Naive thymus-derived CD8-positive, alpha-beta T cell (primary cell): ENCODE measurements at places on chromosomes 3 and 15. TPM values are rescaled to one million over a fixed set of nuclear protein-coding genes. Genes with fewer than 3 reads are reported as not detected.

MKRN2OS gene
- not detected for total RNA-seq

DNA sequence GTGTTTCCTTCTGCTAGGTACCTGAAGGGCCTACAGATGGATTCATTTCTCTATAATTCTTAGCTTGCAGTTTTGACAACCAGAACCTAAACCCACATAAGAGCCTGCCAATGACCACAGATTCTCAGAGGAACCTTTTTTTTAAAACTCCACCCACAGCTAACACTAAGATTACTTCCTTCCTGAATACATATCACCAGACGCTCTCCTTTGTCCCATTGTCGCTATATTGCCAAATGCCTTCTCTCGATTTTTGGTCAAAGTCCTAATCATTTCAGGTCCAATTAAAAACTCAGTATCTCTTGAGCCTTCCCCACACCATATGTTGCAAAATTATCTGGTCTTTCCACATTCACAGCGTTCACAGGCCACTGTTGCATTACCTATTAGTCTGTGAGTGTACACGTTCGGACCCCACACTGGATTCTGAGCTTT, 12.4 kb downstream of the ZNF710 start:
- peak overlapping the region; percentile 55 for H3K27ac ChIP-seq
- H3K4me3 ChIP-seq = peak overlapping the region; percentile 52
- no peaks in the 10 kb centered on the region for H3K27me3 ChIP-seq
- H3K4me1 ChIP-seq = peaks cover 74% of the 10 kb centered on the region

DNA sequence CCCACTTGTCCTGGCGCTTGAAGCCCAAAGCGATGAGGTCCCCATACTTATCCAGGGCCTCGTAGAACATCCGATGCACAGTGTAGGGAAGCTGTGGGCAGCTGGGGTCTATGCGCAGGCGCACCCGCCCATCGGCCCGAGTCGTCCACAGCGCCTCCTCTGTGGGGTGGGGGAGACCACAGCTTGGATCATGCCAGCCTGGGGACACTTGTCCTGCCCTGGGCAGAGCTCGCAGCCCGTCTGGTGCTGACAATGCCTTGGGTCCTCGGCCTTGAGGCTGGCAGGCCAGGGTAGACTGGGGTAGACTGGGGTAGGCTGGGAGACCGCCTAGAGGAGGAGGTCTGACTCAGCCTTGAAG, 39.8 kb downstream of the ACSBG1 start:
- H3K4me3 ChIP-seq = no peak overlapping the region
- H3K27me3 ChIP-seq = no peaks in the 10 kb centered on the region
- no peaks in the 10 kb centered on the region for H3K4me1 ChIP-seq
- no peak for DNase-seq
- no peaks in the 10 kb centered on the region for H3K36me3 ChIP-seq
- H3K27ac ChIP-seq = no peak overlapping the region

GRCh38 chr15:100994597-100995446, 75.7 kb downstream of the LRRK1 start:
- peaks cover 8% of the 10 kb centered on the region for H3K27me3 ChIP-seq
- H3K4me1 ChIP-seq = no peaks in the 10 kb centered on the region
- no peak overlapping the region for H3K4me3 ChIP-seq
- H3K27ac ChIP-seq = no peak overlapping the region
- no peaks in the 10 kb centered on the region for H3K36me3 ChIP-seq
- DNase-seq = no peak

SIDT1 gene
- total RNA-seq = 71.2 TPM

- H3K36me3 ChIP-seq = no peaks in the 10 kb centered on the region
- no peaks in the 10 kb centered on the region for H3K4me1 ChIP-seq
- H3K27me3 ChIP-seq = peaks cover 2% of the 10 kb centered on the region
- no peak for DNase-seq
- no peak overlapping the region for H3K27ac ChIP-seq
- no peak overlapping the region for H3K4me3 ChIP-seq
Measured at GRCh38 chr3:185656321-185656840, 70.3 kb downstream of the SENP2 start.

- peaks cover 3% of the 10 kb centered on the region for H3K27me3 ChIP-seq
- peaks cover 5% of the 10 kb centered on the region for H3K4me1 ChIP-seq
- DNase-seq = no peak
- no peaks in the 10 kb centered on the region for H3K36me3 ChIP-seq
- no peak overlapping the region for H3K4me3 ChIP-seq
Measured at GRCh38 chr3:184443831-184444230, 64.0 kb downstream of the CHRD start.

CD276 gene
- 0.49 TPM for total RNA-seq

- no peaks in the 10 kb centered on the region for H3K27me3 ChIP-seq
- H3K4me3 ChIP-seq = no peak overlapping the region
- H3K4me1 ChIP-seq = no peaks in the 10 kb centered on the region
- no peak for DNase-seq
Measured at GRCh38 chr15:40161693-40162391, 973 bp downstream of the BUB1B start.

DNA sequence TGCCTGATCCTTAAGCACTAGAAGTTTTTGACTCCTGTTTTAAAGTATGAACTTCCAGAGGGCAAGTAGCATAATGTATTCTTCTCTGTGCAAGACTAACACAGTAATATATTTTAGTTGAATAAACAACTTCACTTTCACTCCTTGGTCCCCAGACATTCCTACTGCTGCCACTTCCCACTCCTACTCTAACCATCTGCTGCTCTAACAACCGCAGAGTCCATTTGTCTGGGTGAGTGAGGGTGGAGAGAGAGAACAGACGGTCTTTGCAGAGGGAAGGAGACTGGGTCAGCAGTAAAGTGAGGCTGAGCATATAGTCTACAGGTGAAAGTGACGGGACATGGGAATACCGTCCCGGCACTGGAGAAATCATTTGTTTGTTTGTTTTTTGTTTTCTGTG, 301.0 kb upstream of the SLCO3A1 start:
- H3K4me1 ChIP-seq = no peaks in the 10 kb centered on the region
- DNase-seq = no peak
- H3K27me3 ChIP-seq = no peaks in the 10 kb centered on the region
- H3K36me3 ChIP-seq = no peaks in the 10 kb centered on the region

DNA sequence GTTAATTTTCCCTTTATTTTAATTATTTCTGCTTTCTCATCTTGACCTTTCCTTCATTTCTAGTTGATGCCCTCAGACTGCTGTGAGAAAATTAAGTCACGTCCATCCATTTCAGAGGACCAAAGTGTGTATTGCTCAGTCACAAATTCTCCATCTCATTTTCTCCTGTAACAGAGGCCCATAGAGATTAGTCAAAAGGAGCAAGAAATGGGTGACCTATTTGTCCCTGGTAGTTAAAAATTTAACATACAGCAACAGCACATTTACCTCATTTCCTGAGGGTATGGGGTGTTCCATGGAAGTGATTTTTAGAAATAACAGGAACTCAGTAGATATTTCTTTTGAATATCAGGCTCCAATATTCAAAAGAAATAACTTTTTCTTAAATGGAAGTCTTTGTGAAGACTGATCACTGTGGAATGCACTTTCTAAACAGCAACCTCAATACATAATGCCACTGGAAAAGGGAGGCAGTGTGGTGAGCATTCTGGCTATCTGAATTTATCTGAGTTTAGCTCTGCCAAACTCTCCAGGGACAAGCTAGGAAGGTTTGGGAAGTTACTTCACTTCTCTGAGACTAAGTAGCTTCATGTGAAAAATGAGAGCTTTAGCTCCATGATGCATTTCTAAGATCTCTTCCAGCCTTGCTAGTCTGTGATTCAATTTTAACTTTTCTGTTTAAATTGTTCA, 808.2 kb downstream of the SQOR start:
- no peaks in the 10 kb centered on the region for H3K27me3 ChIP-seq
- DNase-seq = no peak
- H3K4me1 ChIP-seq = no peaks in the 10 kb centered on the region

DNA sequence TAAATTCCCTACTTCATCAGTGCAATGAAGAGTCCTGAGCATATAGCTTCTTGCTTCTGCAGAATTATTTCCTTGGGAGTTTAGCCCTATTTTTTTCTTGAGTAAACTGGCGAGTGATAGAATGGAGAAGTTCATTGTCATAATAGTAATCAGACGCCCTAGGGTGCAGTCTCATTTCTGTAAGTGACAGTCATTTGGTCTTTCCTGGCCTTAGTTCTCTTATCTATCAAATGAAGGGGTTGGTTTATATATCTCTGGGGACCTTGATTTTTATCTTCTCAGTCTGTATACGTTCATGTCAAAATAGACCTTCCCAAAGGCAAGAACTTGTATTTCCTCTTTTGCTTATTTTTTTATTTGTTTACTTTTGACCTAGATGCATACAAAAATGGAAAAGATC, 9.9 kb upstream of the ALPK3 start:
- H3K27ac ChIP-seq = no peak overlapping the region
- peaks cover 36% of the 10 kb centered on the region for H3K36me3 ChIP-seq
- no peak for DNase-seq
- no peak overlapping the region for H3K4me3 ChIP-seq

UROC1 gene
- 0.11 TPM for total RNA-seq

GOLGA6A gene
- total RNA-seq = 0.16 TPM

- H3K4me3 ChIP-seq = no peak overlapping the region
- H3K4me1 ChIP-seq = no peaks in the 10 kb centered on the region
- no peaks in the 10 kb centered on the region for H3K36me3 ChIP-seq
- DNase-seq = no peak
- H3K27ac ChIP-seq = no peak overlapping the region
Measured at GRCh38 chr3:6512172-6512800, 348.6 kb upstream of the GRM7 start.

GRCh38 chr3:42734263-42734860, 31.8 kb upstream of the HHATL start:
- DNase-seq = no peak
- no peak overlapping the region for H3K27ac ChIP-seq
- peaks cover 2% of the 10 kb centered on the region for H3K27me3 ChIP-seq
- no peak overlapping the region for H3K4me3 ChIP-seq

A4GNT gene
- not detected for total RNA-seq
